NCI-H446 treated with DMSO at 0.1 percent for 48 hours (cell line): ENCODE measurements at places on chromosomes 2 and 18.

- DNase-seq: no peak
These were observed 88.9 kb downstream of the GAREM1 start for GRCh38 chr18:32381761-32382160.

DNA sequence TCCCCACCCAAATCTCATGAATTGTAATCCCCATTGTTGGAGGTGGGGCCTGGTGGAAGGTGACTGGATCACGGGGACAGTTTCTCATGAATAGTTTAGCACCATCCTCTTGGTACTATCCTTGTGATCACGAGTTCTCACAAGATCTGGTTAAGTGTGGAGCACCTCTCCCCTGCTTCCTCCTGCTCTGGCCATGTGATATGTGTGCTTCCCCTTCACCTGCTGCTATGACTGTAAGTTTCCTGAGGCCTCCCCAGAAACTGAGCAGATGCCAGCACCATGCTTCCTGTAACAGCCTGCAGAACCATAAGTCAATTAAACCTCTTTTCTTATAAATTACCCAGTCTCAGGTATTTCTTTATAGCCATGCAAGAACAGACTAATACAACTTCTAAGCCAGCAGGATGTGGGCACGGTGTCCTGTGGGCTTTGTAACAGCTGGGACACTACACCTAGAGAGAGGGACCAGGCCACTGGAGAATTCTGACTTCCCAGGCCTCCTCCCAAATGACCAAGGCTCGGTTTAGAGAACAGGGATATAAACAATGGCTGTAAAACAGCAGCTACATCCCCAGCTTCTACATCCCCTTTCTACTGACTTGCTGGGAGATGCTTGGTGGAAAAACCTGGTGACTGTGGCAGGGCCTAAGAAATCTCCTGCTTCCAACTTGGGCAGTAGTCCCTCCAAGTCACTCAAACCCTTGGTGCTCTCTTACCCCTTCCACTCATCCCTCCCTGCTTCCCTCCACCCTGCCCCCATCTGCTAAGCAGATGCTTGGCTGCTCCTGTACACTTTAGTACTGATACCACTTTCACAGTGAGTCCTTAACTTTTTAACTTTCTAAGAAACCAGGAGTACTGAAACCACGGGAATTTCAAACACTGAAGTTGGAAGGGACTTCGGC, 10.3 kb downstream of the STAT1 start:
- DNase-seq: no peak

DNA sequence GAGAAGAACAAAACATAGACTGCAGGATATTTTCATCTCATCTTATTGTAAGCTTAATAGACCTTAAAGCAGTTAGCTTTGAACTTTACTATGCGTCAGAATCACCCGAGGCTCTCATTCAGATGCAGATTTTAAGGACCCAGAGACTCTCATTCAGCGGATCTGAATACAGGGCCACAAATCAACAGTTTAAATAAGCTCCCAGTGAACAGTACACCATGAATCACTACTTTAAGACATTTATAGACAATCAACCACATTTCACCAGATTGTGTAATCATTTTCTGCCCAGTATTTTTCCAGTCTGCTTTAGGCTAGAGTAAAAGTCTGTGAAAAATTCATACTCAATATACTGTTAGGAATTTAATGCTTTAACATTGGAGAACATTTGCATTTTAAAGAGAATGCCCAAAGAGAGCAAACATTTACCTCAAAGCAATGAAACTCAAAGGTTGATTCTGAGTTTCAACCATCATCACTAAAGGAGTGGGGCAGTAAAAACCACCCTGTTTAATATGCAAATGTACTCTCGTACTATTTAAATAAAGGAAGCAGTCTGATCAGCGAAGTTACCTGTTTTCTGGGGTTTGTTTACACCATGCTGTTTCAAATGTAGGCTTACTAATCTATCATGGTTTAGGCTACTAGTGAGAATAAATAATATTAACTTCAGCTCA, 11.0 kb upstream of the ALPK2 start:
- no peak for DNase-seq

DNA sequence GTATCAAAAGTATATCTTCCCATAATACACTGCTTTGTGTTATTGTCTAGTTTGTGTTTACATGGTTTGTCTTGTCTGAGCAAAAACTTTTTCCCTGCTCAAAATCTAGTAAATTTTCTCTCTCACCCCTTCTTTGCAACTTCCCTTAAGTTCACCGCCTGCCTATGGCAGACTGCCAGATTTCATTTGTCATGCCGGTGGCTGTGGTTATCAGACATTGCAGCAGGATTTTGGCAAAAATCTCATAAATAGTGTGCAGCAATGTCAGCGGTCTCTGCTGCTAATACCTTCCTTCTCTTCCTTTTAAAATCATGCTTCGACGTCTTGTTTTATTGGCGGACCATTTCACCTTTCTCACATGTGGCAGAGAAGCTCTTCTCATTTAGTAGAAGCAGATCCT, 45.6 kb upstream of the TMEM178A start:
- no peak for DNase-seq

GRCh38 chr18:68713796-68714195, 1.1 kb downstream of the TMX3 start:
- DNase-seq: no peak

- no peak for DNase-seq
These were observed 25.7 kb upstream of the PTPN4 start for GRCh38 chr2:119734047-119734446.

DNA sequence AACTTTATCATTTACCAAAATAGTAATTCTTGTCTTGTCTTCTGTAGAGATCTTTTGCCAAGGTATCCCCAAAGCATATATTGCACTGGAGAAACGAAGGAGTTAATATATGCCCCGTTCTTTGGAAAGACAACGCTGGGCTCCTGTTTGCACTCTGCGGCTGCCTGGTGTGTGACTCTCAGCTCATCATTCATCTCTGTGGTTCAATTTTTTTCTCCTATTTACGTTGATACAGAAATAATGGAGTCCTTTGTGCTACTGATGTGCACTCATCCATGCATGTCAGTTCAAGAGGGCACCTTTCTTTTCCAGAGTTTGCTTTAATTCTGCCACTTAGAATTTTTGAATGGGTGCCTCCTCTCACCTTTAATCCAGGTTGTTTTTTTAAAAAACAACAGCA, 655.5 kb downstream of the DCDC2C start:
- no peak for DNase-seq

DNA sequence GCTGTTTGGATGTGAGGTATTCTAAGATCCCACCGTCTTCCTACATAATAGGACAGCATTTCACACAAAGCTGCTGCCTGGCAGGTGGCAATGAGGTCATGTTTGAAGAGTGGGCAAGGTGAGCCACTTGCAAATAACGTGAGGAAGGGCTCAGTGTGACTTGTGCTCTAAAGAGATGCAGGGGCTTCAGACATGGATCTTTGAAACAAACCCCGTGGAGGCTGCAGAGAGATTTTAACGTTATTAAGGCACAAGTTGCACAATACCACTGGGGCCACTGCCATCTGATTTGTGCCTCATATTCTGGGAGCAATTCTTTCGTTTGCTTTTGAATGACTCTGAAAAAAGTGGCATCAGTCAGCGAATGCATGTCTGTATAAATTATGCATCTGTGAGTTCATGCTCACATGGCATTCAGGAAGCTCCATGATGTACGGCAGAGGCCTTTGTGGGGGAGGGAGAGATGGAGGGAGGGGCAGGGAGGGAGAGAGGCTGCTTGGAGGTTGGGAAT, 362.0 kb downstream of the SOX11 start:
- no peak for DNase-seq
